ENCODE measurements at places on chromosomes 16 and 17. TPM values are rescaled to one million over a fixed set of nuclear protein-coding genes. Genes with fewer than 3 reads are reported as not detected.

The KRT34 gene
- total RNA-seq = not detected

The PYDC1 gene
- not detected for total RNA-seq

The GPR139 gene
- not detected for total RNA-seq

The AANAT gene
- 0.94 TPM for total RNA-seq

The IL17C gene
- total RNA-seq = 1.5 TPM

The PRCD gene
- 34.4 TPM for total RNA-seq

The HBM gene
- total RNA-seq = 0.64 TPM

The CDRT15 gene
- not detected for total RNA-seq

The ACSM5 gene
- not detected for total RNA-seq

The EFCAB13 gene
- total RNA-seq = 88.4 TPM

The EFCAB5 gene
- 2.3 TPM for total RNA-seq

The NPW gene
- 0.70 TPM for total RNA-seq

The TM4SF5 gene
- total RNA-seq = not detected

The GAN gene
- total RNA-seq = 6.9 TPM

The TEKT1 gene
- total RNA-seq = not detected

The LPO gene
- total RNA-seq = not detected

The GDPD3 gene
- total RNA-seq = 22.7 TPM

The BICDL2 gene
- not detected for total RNA-seq

The SBK1 gene
- 1.3 TPM for total RNA-seq

The ODAD4 gene
- 0.56 TPM for total RNA-seq

The CTRB1 gene
- total RNA-seq = not detected

The MAPK8IP3 gene
- 348 TPM for total RNA-seq

The ITGAX gene
- 51.7 TPM for total RNA-seq

The TEDC2 gene
- total RNA-seq = 2.9 TPM

The PLXDC1 gene
- not detected for total RNA-seq

The TMEM100 gene
- total RNA-seq = not detected

The PVALEF gene
- not detected for total RNA-seq

The KIF22 gene
- 53.5 TPM for total RNA-seq

The TMC8 gene
- total RNA-seq = 235 TPM

The STAT5A gene
- total RNA-seq = 104 TPM

The MYOCD gene
- total RNA-seq = 0.32 TPM

The UMOD gene
- not detected for total RNA-seq

The TBC1D3C gene
- total RNA-seq = 13.5 TPM

The ST6GALNAC2 gene
- total RNA-seq = 2.7 TPM

The ATAD5 gene
- total RNA-seq = 7.4 TPM

The ASIC2 gene
- total RNA-seq = not detected

The BCL6B gene
- 0.75 TPM for total RNA-seq

The SCGB1C2 gene
- not detected for total RNA-seq

The TMEM92 gene
- not detected for total RNA-seq

The TMC6 gene
- 891 TPM for total RNA-seq

The TBC1D3L gene
- 4.3 TPM for total RNA-seq

Data from B cell (primary cell).